ENCODE measurements at places on chromosomes 3 and 15. TPM values are rescaled to one million over a fixed set of nuclear protein-coding genes. Genes with fewer than 3 reads are reported as not detected.

SAMD7 gene
- not detected for polyA plus RNA-seq

SEMA6D gene
- not detected for polyA plus RNA-seq

PRTG gene
- polyA plus RNA-seq, result not detected

TNFAIP8L3 gene
- polyA plus RNA-seq, result not detected

DNA sequence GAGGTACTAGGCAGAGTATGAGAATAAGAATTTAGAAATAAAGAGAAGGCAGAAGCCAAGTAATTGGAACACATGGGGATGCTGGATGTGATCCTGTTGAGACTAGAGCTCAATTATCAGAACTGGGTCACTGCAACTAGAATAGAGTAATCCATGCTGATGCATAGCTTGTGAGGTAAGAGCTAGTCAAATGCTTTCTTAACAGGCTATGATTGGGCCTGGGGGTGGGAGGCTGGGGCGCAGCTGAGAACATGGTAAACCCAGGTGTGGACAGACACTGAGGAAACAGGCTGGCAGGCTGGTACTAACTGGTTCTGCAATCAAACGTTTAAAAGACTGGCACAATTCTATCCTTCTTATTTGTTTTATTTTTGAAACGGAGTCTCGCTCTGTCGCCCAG lies 50.5 kb upstream of the LRRFIP2 start:
- DNase-seq, result no peak

- no peak for DNase-seq
Observed at GRCh38 chr3:195443391-195443989, 670 bp upstream of the ACAP2 start.

DNA sequence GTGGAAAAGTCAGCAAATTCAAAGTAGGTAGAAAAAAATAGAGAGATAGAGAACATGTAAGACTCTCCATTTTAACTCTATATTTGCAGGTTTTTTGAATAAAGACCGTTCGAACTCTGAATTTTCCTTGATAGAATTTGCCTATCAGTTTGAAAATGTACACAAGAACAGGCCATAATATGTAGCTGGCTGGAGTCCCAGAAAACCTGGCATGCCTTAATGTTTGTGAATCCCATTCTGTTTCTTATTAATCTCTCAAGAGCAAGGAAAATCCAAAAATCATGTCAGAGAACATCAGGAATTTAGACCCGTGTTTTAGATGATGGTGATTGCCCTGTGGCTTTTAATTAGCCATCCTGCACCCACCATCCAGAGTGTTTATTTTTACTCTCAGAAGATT lies 7.2 kb upstream of the CFAP161 start:
- no peak for DNase-seq

GRCh38 chr3:174495311-174495710 lies 363.8 kb upstream of the NAALADL2 start:
- DNase-seq, result no peak

Data from CD4-positive, alpha-beta memory T cell (primary cell).